Naive thymus-derived CD4-positive, alpha-beta T cell (primary cell): ENCODE measurements at places on chromosomes 3 and 15. TPM values are rescaled to one million over a fixed set of nuclear protein-coding genes. Genes with fewer than 3 reads are reported as not detected.

GRCh38 chr15:63109920-63110319, 11.7 kb upstream of the LACTB start:
- H3K27me3 ChIP-seq, result no peaks in the 10 kb centered on the region
- no peak overlapping the region for H3K27ac ChIP-seq
- H3K4me3 ChIP-seq, result no peak overlapping the region

- no peaks in the 10 kb centered on the region for H3K27me3 ChIP-seq
- H3K4me1 ChIP-seq, result no peaks in the 10 kb centered on the region
- no peak overlapping the region for H3K4me3 ChIP-seq
- no peak for DNase-seq
Observed at GRCh38 chr3:32026593-32026992, 45.0 kb downstream of the ZNF860 start.

DNA sequence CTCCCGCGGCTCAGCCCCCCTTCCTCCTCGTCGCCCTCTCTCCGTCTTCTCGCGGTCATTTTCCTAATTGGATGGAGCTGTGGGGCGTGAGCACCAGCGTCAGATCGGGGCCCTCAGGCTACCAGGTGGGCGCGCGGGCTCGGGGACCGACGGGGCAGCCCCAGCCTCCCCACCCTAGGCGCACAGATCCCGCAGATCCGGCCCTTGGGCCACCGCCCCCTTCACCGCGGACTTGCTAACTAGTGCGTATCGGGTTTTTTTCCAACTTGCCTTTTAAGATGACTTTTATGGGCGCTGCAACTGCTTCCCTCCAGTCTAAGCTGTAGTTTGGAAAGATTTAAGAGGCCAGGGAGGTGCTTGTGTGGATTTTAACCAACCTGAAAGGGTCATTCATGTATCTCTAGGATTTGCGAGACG, 1.3 kb downstream of the ZNF710 start:
- H3K27me3 ChIP-seq, result no peaks in the 10 kb centered on the region

GRCh38 chr3:126983653-126984390, 907 bp downstream of the PLXNA1 start:
- no peaks in the 10 kb centered on the region for H3K36me3 ChIP-seq
- peak overlapping the region; percentile 39 for H3K27ac ChIP-seq
- peaks cover 6% of the 10 kb centered on the region for H3K4me1 ChIP-seq
- peak overlapping the region; percentile 46 for H3K4me3 ChIP-seq
- DNase-seq, result no peak

- H3K4me3 ChIP-seq, result no peak overlapping the region
Observed at GRCh38 chr3:120286465-120286864, 1.4 kb upstream of the GPR156 start.

DNA sequence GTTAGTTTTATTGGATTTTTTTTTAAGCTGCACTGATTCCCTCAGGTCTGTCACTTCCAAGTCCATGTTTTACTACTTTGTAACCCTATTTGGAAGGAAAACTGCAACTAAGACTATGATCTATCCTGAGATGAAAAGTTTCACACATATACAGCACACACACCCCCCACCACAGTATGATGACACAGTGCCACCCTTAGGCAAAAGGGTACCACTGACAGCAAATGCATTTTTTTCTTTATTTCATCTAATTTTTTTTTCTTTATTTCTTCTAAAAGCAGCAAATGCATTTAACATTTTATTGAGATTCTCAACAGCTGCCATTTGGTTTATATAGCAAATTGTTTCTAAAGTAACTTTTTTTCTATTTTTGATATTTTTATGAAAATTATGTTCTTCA, 21.2 kb downstream of the NGRN start:
- no peaks in the 10 kb centered on the region for H3K36me3 ChIP-seq
- no peaks in the 10 kb centered on the region for H3K27me3 ChIP-seq
- peak; percentile 59 for DNase-seq

GRCh38 chr15:99502182-99502581, 63.6 kb upstream of the MEF2A start:
- H3K27me3 ChIP-seq, result no peaks in the 10 kb centered on the region
- peaks cover 10% of the 10 kb centered on the region for H3K4me1 ChIP-seq
- no peak for DNase-seq
- no peak overlapping the region for H3K27ac ChIP-seq

DNA sequence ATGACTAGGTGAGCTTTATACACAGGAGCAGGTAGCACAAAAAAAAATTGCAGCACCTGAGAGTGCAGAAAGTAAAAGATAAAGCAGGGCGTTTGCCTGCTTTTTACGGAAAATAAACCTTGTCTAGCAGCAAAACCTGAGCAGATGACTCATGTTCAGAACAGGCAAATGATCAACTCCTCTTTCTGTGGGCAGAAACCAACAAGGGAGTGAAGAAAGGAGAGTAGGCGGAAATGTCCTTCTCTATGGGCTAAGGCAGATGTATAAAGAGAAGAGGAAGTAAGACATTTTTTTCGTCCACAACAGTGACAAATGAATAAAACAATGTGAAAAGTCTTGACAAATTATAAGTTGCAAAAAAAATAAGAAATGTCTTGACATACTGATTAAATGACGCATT, 24.5 kb upstream of the GMNC start:
- DNase-seq, result no peak
- H3K27ac ChIP-seq, result no peak overlapping the region
- H3K4me1 ChIP-seq, result no peaks in the 10 kb centered on the region
- no peak overlapping the region for H3K4me3 ChIP-seq
- H3K27me3 ChIP-seq, result no peaks in the 10 kb centered on the region

DNA sequence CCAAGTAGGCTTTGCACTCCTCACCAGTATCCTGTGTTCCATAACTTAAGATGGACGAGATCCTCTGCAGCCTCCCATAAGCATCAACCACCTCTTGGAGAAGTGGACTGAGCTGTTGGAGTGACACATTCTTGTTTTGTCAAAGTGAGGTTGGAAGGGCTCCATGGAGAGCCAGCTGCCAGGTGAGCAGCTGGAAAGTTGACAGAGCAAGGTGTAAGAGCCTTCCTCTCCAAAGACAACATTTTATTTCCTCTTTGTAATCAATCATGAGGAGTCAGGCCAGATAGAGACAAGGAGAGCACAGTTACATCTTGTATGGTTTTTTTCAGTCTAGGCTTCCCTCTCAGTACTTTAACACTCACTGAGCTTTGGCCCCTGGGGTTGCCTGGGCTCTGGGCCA, 5.1 kb downstream of the ABI3BP start:
- no peaks in the 10 kb centered on the region for H3K4me1 ChIP-seq
- no peaks in the 10 kb centered on the region for H3K36me3 ChIP-seq
- no peaks in the 10 kb centered on the region for H3K27me3 ChIP-seq

- no peak overlapping the region for H3K4me3 ChIP-seq
- no peaks in the 10 kb centered on the region for H3K27me3 ChIP-seq
- peaks cover 35% of the 10 kb centered on the region for H3K4me1 ChIP-seq
- H3K36me3 ChIP-seq, result no peaks in the 10 kb centered on the region
- no peak for DNase-seq
- no peak overlapping the region for H3K27ac ChIP-seq
Observed at GRCh38 chr3:101527441-101527840, 14.4 kb upstream of the SENP7 start.

- no peak for DNase-seq
- no peak overlapping the region for H3K4me3 ChIP-seq
- H3K36me3 ChIP-seq, result no peaks in the 10 kb centered on the region
- H3K27me3 ChIP-seq, result peaks cover 17% of the 10 kb centered on the region
Observed at GRCh38 chr15:77629070-77630030, 3.4 kb downstream of the LINGO1 start.

- no peaks in the 10 kb centered on the region for H3K36me3 ChIP-seq
- DNase-seq, result no peak
- no peak overlapping the region for H3K27ac ChIP-seq
- no peaks in the 10 kb centered on the region for H3K4me1 ChIP-seq
- H3K4me3 ChIP-seq, result no peak overlapping the region
Observed at GRCh38 chr15:82763361-82764116, 42.3 kb downstream of the FSD2 start.

DNA sequence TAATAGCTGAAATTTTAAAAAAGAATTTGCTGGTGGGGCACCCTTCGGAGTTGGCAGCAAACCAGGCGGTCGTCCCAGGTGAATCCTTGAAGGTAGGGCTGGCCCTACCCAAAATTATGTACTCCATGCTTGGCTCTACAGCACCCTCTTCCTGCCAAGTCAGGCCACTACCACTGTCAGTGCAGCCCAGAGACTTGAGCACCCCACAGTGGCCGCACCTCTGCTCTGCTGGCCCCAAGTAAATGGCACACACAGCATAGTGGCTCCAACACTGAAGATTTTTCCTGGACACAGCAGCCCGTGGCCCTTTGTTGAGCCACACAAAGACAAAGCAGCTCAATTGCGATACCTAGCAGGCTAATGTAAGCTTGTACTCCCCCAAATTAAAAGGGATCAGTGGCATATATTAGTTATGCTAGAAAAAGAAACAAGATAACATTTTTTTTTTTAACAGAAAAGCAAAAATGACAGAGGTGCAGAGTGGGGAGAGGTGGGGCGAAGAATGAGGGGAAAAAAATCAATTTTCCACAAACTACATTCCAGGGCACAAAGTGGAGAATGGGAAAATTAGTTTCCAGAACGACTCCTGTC, 250.5 kb downstream of the UACA start:
- no peak overlapping the region for H3K4me3 ChIP-seq
- H3K27ac ChIP-seq, result no peak overlapping the region
- H3K36me3 ChIP-seq, result no peaks in the 10 kb centered on the region
- DNase-seq, result peak; percentile 72
- no peaks in the 10 kb centered on the region for H3K27me3 ChIP-seq
- no peaks in the 10 kb centered on the region for H3K4me1 ChIP-seq

GRCh38 chr3:143590660-143591059, 257.6 kb downstream of the SLC9A9 start:
- no peak overlapping the region for H3K27ac ChIP-seq
- no peaks in the 10 kb centered on the region for H3K36me3 ChIP-seq
- DNase-seq, result no peak
- H3K4me3 ChIP-seq, result no peak overlapping the region
- no peaks in the 10 kb centered on the region for H3K4me1 ChIP-seq

DNA sequence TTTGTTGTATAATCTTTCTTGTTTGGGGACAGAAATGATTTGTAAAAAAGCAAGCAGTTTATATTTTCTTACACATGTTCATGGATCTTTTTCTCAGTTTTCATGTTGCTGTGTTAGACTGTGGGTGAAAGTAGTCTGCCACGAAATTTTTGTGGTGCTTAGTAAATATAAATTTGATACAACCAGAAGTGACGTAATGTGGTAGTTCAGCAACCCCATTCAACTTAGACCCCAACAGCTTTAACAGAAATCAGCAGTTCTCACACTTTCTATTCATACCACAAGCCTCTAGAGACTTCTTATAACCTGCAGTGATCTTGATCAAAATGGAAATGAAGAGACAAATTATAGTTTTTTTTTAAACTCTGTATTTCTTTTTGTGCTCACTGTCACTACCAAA, 120.2 kb upstream of the IGSF10 start:
- DNase-seq, result no peak
- H3K4me1 ChIP-seq, result no peaks in the 10 kb centered on the region
- no peaks in the 10 kb centered on the region for H3K36me3 ChIP-seq
- H3K4me3 ChIP-seq, result no peak overlapping the region

DNA sequence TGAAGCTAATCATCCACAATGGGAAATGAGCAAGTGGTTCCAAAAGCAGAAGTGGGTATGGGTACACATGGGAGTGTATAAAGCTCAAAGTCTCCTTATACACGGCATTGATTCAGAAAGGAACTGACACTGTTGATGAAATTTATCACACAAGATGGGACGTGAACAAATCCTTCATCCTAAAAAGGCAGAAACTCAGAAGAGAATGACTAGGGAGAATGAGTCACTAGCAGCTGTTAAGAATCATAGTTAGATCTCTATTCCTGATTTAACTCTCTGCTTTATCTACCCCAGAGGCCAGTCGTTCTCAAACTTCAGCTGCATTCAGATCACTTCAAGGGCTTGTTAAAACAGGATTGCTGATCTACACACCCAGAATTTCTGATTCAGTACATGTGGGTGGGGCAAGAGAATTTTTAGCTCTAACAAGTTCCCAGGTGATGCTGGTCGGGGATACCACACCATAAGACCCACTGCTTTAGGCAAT, 97.7 kb upstream of the PHLDB2 start:
- DNase-seq, result no peak
- no peak overlapping the region for H3K4me3 ChIP-seq
- no peaks in the 10 kb centered on the region for H3K27me3 ChIP-seq
- H3K4me1 ChIP-seq, result no peaks in the 10 kb centered on the region
- H3K27ac ChIP-seq, result no peak overlapping the region
- no peaks in the 10 kb centered on the region for H3K36me3 ChIP-seq

DNA sequence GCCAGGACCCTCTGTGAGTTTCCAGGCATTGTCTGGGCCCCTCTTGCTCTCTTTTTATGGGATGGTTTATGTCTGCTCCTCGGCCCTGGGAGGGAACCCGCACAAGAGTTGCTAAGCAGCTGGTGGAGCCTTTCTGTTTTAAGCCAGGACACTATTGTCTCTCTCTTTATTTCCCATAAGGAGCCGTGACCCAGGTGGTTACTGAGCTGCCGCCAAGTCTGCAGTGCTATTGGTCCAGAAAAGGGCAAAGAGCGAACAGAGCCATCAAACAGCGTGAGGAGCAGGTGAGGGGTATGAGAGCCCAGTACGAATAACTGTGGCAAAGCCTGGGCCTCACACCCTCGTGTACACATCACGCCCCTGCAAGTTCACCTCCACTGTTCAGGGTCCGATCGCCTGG, 280.2 kb downstream of the SHQ1 start:
- no peak overlapping the region for H3K27ac ChIP-seq
- no peaks in the 10 kb centered on the region for H3K27me3 ChIP-seq
- H3K4me1 ChIP-seq, result no peaks in the 10 kb centered on the region
- H3K36me3 ChIP-seq, result no peaks in the 10 kb centered on the region
- no peak for DNase-seq

DNA sequence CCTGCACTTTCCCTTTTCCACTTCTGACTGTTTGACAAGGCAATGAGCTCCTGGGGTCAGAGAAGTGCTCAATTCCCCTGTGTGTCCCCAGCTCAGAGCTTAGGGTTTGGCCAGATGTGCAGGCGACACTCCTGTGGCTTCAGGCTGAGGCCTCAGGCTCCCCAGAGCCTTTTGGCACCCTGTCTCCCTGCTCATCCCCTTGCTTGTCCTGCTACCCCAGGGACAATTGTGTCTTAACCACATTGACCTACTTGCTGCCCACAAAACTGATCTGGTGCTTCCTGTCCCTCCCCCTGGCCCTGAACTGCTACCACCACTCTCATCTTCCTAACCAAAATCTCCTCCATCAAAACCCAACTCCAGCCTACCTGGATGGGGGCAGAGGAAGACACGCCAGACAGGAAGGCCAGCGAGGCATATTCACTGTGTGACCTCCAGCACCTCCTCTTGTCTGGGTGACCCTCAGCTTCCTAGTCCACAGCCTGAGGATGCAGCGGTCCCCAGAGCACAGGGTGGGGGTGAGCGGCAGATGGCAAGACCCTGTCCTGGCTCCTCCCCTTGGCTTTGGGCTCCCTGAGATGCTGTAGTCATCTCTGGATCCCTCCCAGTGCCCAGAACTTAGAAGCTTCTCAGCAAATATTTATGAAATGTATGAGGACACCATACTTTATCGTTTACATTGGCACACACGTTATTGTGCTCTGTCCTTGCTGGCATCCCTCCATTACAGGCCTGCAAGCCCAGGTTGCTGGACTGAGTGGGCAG, 98.9 kb upstream of the SLC6A6 start:
- no peak overlapping the region for H3K27ac ChIP-seq
- H3K36me3 ChIP-seq, result no peaks in the 10 kb centered on the region
- H3K4me3 ChIP-seq, result no peak overlapping the region
- no peak for DNase-seq
- H3K27me3 ChIP-seq, result no peaks in the 10 kb centered on the region

Gene FETUB
- total RNA-seq, result not detected in 2 replicates

Gene DNAJA4
- 28.3 TPM for total RNA-seq

Gene NSMCE3
- 10.5 and 11.0 TPM in 2 replicates for total RNA-seq

Gene UPK1B
- total RNA-seq, result not detected in 2 replicates

Gene CORO2B
- 0.15 TPM for total RNA-seq

Gene BSN
- 0.10 and 0.12 TPM in 2 replicates for total RNA-seq

Gene GOLGA8K
- total RNA-seq, result 1.2 TPM
